ENCODE measurements at places on chromosomes 16 and 17.

DNA sequence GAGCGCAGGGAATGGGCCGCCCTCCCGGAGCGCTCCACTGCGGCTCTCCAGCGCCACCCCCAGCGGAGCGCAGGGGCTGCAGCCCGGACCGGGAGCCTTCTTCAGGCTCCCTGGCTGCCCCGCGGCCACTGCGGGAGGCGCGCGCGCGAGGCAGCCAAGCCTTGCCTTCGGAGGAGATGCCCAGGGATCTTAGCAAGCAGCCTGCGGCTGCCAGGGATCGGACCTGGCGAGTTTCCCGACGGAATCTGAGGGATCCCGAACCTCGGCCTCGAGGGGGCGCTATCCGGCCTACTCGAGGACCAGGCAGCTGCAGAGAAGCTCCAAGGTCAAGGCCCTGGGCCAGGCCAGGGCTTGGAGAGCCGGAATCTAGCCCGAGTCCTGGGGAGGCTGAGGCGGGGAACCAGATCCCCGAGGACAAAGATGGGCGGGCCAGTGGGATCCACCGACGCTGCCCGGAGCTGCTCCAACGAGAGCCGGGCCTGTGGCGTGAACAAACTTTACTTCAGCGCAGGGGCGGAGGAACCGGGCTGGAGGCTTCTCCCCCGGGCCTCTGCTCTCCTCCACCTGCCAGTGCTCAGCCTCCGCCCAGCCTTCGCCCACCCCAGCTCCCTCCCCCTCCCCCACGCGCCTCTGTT lies at the start of gene IRX6:
IRX6 (plus strand) TSS at position 567 of the 635 bp plus-strand sequence. CDS start 889 bp downstream, outside the sequence.
- DNase-seq, result no peak

GRCh38 chr17:81635973-81636504 lies 873 bp downstream of the NPLOC4 start:
- no peak for DNase-seq

DNA sequence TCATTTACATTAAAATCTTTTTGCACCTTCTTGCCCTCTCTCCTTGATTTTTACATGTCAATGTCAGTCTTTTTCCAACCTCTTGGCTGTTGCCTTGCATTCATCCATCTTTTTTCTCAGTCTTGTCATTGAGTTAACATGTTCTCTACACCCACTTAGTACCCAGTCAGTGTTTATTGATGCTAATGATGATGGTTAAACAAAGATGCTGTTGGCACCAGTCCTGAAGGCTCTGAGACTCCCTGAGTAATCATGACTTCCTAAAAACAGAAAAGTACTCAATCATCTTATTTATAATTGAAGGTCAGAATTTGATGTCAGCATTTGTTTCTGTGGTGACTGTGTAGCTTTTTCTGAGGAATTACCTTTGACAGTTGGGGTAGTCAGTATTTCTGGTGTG lies 104.5 kb downstream of the NLK start:
- DNase-seq, result no peak

GRCh38 chr17:10323812-10324610 lies 48.8 kb downstream of the MYH13 start:
- DNase-seq, result no peak

All from activated CD4-positive, alpha-beta T cell treated with anti-CD3 and anti-CD28 coated beads, Interleukin-2, amount 50 U/mL, for 48 hours (primary cell).